Amniotic epithelial cell (primary cell): ENCODE measurements at places on chromosomes 3 and 15.

GRCh38 chr3:37765591-37766488 is 95.8 kb upstream of the CTDSPL start:
- DNase-seq = peak; percentile 14

- DNase-seq = peak; percentile 38
These were observed 139.6 kb downstream of the CMSS1 start for GRCh38 chr3:99957151-99957796.

DNA sequence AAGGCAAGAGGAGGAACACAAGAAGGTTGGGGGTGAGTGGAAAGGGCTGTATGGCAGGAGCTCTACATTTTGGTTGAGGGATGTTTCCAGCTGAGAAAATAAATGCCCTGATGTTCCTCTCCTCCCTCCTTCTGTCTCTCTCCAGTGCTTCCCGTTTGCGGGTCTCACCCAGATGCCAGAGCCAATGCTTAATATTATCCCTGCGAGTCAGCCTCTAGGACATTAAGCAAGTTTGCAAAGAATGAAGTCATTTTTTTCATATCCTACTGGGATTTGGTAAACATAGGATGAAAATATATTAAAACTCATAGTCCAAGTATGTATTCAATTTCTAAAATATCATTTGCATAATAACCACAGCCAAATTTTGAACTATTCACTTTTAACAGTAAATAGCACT is 295.9 kb downstream of the CADM2 start:
- DNase-seq = no peak

GRCh38 chr3:16130066-16130465 is 44.4 kb upstream of the GALNT15 start:
- DNase-seq = peak; percentile 77

DNA sequence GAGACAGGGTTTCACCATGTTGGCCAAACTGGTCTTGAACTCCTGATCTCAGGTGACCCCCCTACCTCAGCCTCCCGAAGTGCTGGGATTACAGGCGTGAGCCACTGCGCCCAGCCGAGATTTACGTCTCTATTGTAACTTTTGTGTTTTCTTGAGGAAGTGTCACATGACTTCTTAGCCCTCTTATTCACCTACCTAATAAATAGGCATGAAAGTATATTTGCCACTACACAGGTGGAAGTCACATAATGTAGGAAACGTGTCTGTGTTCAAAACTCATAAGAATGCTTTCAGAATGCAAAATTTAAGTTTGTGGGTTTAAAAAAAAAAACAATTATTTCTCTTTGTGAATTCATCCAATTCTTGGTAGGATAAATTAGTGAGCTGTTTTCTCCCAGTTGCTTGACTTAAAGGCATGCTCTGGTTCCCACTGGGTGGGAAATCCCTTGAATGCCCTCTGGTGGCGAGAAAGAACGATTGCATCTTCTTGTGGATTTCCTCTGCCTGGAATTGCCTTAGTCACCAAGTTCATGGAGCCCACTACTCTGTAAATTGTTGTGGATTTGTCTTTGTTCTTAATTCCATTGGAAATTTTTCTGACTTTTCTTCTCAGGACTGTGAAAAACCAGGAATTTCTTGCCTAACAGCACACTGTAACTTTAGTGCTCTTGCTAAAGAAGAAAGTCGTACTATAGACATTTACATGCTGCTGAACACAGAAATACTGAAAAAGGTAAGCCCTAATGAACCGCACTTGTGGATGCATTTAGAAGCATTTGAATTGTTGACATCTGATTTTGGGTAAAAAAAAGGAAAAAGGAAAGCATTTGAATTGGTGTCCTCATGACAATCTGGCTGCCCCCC is 82.2 kb upstream of the CTDSPL start:
- peak; percentile 79 for DNase-seq

DNA sequence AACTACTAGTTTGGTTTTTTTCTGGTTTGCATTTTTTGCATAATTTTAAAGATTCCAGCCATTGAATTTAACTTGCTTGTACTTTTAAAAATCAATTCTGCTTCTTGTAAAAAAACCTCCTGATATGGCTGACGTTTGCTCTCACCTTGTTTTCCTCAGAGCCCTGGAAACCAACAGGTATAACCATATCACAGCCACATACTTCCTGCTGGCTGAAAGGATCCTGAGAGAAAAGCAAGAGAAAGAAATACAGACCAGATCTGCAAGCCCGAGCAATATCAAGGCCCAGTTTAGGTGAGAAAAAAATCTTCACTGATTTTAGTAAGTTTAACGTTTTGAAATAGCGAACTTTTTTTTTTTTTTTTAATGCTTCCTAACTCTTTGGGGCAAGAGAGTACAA is 56.8 kb downstream of the SNRK start:
- no peak for DNase-seq

GRCh38 chr3:50390508-50391224 is 31.3 kb upstream of the TMEM115 start:
- DNase-seq = no peak

DNA sequence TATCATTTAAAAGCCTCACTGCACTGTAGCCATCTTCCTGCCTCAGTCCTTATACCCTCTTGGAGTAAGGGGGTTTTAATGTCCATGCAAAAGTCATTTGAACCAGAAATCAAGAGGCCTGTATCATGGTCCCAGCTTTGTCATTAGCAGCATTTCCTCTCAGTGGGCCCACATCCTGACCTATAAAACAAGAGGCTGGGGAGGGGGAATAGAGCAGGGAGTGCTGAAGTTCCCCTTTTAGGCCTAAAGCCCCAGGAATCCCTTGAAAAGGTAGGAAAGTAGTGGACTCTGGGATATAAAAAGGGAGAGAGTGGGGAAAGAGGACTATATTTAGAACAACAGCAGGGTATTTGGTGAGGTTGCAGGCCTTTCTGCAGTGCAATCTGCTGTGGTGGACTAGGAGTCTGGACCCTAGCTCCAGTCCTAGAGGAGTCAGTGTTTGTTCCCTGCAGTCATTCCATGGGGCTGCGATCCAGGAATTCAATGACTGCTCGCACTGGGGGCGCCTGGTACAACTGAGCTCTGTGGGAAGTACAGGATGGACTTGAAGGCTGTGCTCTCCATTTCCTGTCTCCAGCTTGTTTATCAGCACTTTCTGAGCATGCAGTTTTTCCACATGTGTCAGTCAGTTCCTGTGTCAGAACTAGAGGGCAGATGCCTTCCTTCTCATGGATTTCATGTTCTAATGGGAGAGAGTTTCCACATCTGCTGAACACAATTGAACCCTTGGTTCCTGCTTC is 46.8 kb downstream of the PDHB start:
- peak; percentile 100 for DNase-seq
